ENCODE measurements at places on chromosomes 2 and 18.
A peak's percentile ranks its signal among the peaks of the same experiment; 100 is the strongest.

DNA sequence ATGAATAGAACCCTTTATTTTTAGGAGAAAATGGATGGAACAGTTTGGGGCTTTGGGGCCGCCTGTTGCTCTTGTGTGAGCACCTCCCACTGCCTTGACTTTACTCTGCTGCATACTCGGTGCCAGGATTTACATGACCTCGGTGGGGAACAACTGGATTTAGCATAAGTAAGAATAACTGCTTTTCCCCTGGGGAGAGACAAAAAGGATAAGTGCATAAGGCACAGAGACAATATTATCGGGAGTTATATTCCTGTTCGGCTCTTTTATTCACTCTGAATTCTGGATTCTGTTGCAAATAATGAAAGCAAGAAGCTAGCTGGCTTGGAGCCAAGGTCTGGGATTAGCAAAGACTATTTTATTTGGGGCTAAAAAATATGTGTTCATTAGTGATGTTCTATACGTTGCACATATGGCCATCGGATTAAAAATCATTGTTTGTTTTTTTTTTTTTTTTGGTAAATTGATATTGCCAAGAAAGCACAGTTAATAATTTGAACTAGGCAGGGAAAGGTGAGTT lies 69.8 kb downstream of the CYBRD1 start:
- no peak for DNase-seq

GRCh38 chr18:6574631-6575030 lies 154.9 kb upstream of the ARHGAP28 start:
- DNase-seq: no peak

GRCh38 chr2:101120124-101120996 lies 30.8 kb downstream of the TBC1D8 start:
- peak; percentile 71 for DNase-seq

GRCh38 chr2:17163638-17164037 lies 354.6 kb downstream of the RAD51AP2 start:
- no peak for DNase-seq
